ENCODE measurements at places on chromosomes 2 and 18.

DNA sequence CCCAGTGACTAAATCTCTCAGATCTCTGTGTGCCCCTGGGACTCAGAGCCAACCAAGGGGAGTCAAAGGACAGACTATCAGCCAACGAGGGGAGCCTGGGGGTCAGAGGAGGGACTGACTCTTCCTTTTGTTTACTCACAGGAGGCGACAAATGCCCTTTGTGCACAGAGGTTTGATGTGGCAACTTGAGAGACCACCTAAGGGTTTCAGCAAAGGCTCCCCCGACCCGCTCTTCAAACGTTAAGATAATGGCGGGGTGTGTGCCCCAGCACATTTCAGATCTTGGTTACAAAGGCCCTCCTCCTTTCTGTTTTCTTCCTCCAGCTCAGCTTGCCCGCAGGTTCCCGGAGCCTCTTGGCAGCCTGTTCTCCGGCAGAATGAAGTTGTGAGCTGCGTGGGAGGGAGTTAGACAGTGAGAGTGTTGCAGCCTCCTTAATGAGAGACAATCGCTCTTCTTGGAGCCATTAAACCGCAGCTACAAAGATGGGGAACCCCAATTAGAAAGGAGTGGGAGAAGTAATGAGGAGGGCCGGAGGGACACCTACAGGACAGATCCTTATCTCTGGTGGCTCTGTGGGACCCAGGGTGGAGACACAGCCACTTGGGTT is 76.2 kb downstream of the KIAA2012 start:
- no peak for DNase-seq

GRCh38 chr2:240121675-240122074 is 14.4 kb downstream of the COPS9 start:
- no peak for DNase-seq

DNA sequence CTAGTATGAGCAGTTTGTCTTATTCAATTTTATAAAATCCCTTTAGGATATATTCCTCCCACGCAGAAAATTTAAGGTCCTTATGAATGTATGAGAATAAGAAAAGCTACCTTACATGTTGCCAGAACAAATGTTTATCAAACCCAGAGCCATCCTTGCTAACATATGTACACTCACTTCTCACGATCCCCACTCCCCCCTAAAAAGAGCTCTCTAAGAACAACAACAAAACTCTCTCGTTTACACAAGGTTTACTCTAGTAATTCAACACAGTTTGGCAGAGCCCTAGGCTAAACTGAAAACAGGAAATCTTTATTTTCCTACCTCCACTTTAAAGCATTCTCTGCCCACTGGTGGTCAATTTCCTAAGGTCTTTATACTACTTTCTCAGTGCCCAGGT is 504.9 kb downstream of the ZEB2 start:
- no peak for DNase-seq

- DNase-seq, result no peak
Measured at GRCh38 chr18:38807915-38808314, 1242.3 kb upstream of the CELF4 start.

- no peak for DNase-seq
Measured at GRCh38 chr18:79625924-79626561, 53.6 kb upstream of the CTDP1 start.

GRCh38 chr2:7819850-7820249 is 862.0 kb upstream of the ID2 start:
- no peak for DNase-seq

DNA sequence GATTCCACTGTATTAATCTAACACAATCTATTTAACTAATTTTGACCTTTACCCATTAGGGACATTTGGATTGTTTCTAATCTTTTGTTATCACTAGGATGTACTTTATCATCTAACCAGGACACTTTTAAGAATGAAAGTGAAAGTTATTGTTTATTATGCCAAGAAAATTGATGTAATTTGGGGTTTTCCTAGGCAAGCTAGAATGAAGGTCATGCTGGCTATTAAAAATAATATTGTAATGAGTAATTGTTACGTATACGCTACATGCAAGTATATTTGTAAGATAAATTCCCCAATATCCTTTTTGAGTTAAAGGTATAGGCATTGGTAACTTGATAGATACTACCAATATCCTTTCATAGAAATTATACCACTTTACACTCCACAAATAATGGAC is 74.6 kb downstream of the COL5A2 start:
- no peak for DNase-seq

DNA sequence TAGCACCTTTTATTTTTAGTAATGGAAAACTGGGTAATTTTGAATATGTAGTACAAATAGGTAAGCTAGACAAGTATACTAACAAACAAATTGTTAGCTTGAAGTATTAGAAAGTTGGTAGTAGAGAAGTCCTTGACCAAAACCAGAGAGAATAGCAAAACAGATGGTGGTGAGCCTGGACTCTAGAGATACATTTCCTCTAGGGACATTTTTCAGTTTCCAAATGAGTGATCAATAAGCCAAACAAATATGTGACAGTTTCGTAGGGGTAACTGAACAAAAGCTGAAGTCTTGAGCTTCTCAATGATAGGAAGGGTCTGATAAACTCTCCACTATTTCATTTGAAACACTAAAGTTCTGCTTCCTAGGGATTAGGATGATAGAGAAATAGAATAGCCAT is 692.0 kb upstream of the FAM98A start:
- DNase-seq, result no peak

- DNase-seq, result no peak
Measured at GRCh38 chr18:28890791-28891190, 713.9 kb upstream of the CDH2 start.
